ENCODE measurements at places on chromosomes 13 and 19.

DNA sequence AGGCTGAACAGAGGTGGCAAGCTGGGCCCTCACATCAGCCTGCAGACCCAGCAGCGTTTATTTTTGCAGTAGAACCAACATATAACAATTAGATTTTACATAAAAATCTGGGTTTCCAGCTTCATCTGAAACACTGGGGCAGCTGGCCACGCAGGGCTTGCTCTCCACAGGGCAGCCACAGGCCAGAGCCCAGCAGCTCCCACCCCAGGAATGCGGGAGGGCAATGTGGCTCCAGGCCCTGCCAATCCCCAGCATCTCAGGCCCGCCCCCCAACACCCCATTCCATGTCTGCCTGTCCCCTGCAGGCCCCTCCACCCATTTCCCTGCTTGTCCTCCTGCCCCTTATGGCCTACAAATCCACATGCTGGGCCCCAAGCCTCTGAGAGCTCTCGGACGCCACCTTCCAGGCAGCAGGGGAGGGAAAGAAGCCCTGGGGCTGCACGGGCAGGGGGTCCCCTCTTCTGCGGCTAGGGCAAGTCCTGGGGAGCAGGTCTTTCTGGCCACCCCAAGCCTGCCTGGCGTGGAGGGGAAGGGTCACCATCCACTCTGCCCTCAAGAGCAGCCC is 15.0 kb upstream of the VSTM2B start:
- DNase-seq: no peak

GRCh38 chr19:10037809-10038208 is 24.5 kb downstream of the RDH8 start:
- DNase-seq: no peak

GRCh38 chr19:49592486-49593232 is 1.7 kb downstream of the PRR12 start:
- DNase-seq: no peak

DNA sequence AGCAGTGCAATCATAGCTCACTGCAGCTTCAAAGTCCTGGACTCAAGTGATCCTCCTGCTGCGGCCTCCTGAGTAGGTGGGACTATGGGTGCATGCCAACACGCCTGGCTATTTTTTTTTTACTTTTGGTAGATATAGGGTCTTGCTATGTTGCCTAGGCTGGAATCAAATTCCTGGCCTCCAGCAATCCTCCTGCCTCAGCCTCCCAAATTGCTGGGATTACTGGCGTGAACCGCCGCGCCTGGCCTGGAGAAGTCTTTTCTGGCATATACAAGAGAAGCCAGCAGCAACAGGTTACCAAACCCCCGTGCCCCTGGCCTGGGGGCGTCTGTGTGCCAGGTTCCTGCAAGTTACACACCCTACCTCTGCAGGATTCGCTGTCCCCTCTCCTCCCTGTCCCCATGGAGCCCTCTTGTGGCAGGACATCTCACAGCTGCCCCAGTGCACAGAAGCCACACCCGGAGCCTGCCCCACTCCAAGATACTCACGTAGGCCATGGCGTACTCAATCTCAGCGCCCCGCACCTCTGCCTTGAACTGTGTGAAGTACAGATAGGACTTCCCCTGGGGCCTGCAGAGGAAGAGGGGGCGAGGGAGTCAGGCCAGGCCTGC is 9.9 kb downstream of the MYDGF start:
- DNase-seq: no peak

GRCh38 chr19:31962561-31962996 is 382.8 kb upstream of the ZNF507 start:
- DNase-seq: no peak

- DNase-seq: no peak
Observed at GRCh38 chr13:60282186-60282585, 114.8 kb upstream of the TDRD3 start.

DNA sequence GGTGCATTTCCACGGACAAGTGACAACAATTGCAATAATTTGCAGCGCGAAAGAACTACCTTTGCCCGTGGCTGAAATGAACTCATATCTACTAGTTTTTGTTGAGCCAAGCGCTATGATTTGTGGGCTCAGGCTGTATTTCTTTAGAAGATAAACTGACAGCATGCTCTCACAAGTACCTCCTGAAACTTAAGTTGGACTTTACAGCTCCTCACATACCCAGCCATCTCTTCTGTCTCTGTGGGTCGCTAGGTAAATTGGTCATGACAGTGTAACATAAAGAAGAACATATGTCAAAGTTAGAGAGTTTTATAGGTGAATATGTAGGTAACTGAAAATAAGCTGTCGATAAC is 839 bp downstream of the COG6 start:
- DNase-seq: no peak

GRCh38 chr13:32017474-32017873 is 14.1 kb upstream of the FRY start:
- no peak for DNase-seq

- DNase-seq: no peak
Observed at GRCh38 chr19:12272980-12273901, 21.4 kb downstream of the ZNF44 start.
